ENCODE measurements at places on chromosomes 4 and X.
A peak's percentile ranks its signal among the peaks of the same experiment; 100 is the strongest.

GRCh38 chr4:2057382-2058065, 1.6 kb upstream of the NAT8L start:
- DNase-seq: peak; percentile 11

GRCh38 chrX:20829665-20830491, 544.3 kb upstream of the CNKSR2 start:
- no peak for DNase-seq

DNA sequence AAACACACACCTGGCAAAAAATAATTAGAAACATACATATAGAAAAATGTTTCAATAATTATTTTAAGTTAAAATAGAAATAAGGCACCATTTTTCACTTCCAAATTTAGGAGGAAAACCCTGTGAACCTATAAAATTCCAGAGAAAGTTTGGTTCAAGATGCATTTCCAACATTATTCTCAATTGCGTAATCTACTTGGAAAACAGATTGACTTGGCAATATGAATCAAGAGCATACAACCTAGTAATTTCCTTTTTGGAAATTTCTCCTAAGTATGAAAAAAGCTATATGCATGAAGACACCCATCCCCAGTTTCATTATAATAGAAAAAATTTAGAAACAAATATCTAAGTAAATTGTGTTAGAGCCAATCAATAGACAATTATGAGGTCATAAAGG, 242.9 kb downstream of the IQCM start:
- no peak for DNase-seq

DNA sequence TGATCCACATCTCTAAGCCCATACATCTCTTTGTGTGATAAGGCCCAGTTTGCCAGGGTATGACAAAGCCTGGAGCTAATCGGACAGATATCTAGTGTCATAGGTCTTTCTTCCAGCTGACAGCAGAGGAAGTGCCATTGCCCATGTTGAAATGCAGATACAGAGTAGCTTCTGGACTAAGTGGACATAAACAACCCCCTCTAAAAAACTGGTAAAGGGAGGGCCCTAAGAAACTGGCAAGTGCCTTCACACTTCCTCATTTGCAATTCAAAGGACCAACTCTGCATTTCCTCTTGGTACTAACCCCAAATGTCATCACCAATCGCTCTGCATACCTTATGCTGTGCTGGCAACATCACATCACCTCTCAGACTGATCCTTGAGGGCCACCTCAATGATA, 20.8 kb downstream of the ARHGEF6 start:
- DNase-seq: no peak

Data from femur (tissue), 1 donor.